Heart left ventricle (tissue), 16 donors: ENCODE measurements at places on chromosomes 1 and 21. TPM values are rescaled to one million over a fixed set of nuclear protein-coding genes. Genes with fewer than 3 reads are reported as not detected.

The PLPP3 gene
- 97.8 TPM for total RNA-seq

The ILDR2 gene
- total RNA-seq: 10.3 TPM

The LIN9 gene
- total RNA-seq: 14.7 TPM

The CHAF1B gene
- 0.40 TPM for total RNA-seq

The CELA3A gene
- total RNA-seq: 3.1 TPM

The ATP5PO gene
- 598 TPM for total RNA-seq

The OLFML2B gene
- 0.86 TPM for total RNA-seq

The SPATA21 gene
- total RNA-seq: not detected

The OR2G6 gene
- total RNA-seq: not detected

The CD247 gene
- total RNA-seq: 1.6 TPM

The TPTE gene
- total RNA-seq: not detected

The ID3 gene
- 84.4 TPM for total RNA-seq

The ACTN2 gene
- 2,848 TPM for total RNA-seq

The ZNF697 gene
- 9.4 TPM for total RNA-seq

The FCGR3B gene
- total RNA-seq: 1.5 TPM

DNA sequence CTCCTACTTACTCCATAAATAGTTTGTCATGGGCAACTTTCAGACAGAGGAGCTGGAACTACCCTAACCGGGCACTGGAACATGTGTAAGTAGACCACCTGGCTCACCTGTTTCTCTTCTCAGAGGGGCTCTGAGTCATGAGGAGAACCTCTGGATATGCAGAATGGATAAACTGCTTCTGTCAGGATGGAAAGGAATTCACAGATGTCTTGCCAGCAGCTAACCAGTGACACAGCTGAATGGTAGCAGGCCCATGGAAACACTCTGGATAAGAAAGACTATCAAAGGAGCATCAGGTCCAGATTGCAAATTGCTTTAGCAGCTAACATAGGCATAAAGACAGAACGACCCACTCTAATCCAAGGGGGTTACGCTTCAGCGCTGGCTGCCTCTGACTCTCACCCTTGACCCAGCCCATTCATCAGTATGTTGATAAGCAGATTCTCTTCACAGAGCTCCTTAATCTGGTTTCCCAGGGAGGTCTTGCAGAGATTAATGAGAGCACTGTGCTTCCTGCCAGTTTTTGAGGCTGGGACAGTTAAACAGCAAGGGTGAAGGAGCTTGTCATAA is 54.2 kb downstream of the HIVEP3 start:
- DNase-seq: no peak

- no peak for DNase-seq
These were observed 327.1 kb upstream of the FMN2 start for GRCh38 chr1:239764546-239764945.

DNA sequence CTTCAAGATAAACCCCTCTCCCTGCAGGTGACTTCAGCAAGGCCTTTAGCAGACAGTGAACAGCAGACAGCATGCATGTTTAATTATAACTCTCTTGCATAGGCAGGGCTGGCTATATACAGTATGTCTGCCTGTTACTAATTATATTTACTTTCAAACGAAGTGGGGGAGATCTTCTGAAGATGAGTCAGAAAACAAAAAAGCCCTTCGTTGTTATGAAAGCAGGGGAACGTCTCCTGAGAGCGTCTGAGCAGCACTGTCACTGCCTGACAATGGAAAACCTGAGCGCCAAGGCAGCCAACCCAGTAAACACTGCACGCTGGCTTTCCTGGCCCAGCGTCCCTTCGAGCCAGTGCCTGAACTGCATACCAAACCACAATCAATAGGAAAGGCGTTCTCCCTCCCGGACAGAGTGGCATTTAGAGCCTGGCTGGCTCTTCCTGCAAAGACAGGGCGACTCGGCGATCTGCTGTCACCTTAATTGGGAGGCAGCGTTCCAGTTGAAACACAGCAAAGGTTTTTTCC is 54.1 kb downstream of the TOMM20 start:
- DNase-seq: no peak

GRCh38 chr1:160544647-160545046 is 21.6 kb upstream of the SLAMF6 start:
- DNase-seq: no peak

GRCh38 chr21:30216041-30216723 is at the start of gene CLDN8:
Gene CLDN8 (minus strand): TSS chr21:30216097. CDS start chr21:30215925, 172 bp downstream.
- no peak for DNase-seq

DNA sequence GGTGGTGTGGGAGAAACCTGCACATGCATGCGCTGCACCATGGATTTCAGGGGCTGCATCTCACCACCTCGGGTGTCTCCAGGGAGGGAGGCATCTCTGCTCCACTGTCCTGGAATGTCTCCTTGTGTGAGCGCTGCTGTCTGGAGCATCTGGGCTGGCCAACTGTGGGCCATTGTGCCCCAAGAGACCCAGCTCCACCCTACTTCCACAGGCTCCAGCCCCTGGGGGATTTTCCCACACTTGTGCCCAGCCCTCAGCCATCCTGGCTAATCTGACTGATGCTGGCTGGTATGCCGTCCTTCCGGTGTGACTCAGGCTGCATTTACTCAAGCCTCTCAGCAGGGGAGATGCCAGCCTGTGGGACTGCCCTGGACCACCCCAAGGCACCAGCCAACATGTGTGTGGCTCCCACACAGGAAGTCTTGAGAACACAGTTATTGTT is 62.0 kb downstream of the TRIM11 start:
- DNase-seq: peak; percentile 29

DNA sequence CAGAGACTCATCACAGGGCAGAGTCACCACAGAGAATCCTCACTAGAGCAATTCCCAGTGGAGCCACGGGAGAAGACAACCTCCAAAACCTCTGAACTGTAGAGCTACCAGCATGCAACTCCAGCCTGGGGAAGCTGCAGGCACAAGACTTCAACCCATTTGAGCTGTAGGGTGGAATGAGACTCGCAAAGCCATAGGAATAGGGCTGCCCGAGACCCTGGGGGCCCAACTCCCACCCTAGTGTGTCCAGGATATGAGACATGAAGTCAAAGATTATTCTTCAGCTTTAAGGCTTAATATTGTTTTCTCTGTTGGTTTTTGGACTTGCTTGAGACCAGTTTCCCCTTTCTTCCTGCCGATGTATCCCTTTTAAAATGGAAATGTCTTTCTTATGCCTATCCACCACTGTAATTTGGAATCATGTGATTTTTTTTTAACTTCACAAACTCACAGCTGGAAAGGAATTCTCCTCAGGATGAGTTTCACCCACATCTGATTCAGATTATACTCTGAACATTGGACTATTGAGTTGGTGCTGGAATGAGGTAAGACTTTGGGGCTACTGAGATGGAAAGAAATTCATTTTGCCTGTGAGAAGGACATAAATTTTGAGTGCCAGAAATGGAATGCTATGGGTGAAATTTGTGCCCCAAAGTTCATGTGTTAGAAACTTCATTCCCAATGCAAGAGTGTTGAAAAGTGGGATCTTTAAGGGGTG is 59.6 kb upstream of the ST6GALNAC5 start:
- no peak for DNase-seq

DNA sequence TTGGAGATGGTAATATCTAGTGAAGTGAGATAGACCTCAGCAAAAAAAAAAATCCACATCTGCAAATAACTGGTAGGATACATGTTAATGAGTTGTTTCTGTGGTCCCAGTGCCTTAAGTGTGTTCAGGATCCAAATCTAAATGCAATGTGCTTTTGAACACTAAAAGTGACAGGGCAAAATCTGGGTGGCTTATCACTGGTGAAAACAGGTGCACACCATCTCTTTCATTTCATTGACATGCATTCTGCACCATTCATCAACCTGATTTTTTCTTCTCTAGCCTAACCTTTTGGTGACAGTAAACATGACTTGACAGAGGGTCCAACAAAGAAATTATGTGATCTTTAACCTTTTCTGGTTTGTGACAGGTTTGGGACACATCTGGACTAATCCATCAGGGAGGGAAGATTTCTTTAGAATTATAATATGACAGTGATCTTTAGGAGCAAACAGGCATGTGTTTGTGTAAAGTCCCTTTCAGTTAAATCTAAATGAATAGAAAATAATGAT is 201.6 kb upstream of the NEGR1 start:
- no peak for DNase-seq

- no peak for DNase-seq
These were observed 190.4 kb downstream of the NCAM2 start for GRCh38 chr21:21188513-21189195.

DNA sequence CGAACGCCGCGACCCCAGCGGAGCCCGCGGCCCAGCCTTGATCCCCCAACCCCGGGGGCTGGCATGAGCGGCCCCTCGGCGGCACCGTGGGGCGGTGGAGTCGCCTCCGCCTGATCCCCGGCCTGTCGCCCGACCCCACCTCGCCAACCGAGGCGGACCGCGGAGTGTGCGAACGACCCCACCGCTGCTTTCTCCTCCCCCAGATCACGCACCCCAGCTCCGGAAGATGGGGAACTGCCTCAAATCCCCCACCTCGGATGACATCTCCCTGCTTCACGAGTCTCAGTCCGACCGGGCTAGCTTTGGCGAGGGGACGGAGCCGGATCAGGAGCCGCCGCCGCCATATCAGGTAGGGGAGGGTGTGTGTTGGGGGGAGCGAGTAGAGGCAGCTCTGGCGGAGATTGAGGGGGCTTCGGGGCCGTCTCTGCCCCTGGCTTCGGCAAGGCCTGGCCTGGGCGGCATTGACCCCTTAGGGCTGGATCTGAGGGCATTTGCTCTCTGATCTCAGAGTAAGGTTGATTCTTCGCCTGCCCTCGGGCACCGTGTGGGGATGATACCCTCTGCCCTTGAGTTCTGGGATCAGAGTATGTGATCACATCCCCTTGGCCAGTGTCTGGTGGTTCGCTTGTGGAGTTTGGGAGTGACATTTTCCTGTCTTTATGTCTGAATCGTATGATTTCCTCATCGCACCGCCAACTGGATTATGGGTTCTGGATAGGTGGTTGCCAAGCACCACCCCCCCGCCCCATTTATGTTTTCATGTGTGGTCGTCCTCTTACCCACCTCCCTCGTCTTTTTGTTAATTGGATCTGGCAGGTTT is 668 bp downstream of the RNF11 start:
- peak; percentile 58 for DNase-seq

DNA sequence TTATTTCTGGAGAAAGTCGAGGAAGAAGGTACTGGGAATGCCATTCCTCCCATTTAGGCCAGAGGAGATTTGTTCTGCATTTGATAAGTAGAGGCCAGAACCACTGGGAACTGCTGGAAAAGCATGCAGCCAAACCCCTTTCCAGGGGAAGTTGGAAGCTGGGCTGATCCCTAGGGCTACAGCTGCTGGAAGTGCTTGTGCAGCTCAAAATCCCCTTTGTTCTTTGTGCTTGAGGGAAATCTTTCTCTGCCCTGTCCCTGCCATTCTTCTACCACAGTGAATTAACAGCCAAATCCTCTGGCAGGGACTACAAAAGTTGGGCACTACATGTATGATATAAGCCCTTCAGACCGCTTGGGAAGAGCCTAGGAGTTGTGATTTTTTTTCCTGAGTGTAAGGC is 734.1 kb downstream of the LRRIQ3 start:
- no peak for DNase-seq

DNA sequence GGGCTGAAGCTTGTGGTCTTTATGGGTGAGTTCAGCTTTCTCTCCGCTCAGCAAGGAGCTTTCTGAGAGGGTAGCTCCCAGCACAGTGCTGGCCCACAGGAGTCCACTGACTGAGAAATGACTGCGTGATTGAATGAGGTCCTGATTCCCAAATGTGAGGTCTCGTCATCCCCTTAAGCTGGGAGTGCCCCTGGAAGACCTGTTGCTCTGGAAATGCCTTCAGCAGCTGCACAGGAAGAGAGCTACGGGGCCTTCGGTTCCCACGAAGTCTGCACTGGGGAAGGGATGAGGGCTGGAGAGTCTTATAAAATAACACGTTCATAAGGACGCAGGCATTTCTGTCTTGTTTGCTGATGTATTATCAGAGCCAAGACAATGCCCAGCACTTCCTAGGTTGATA is 14.0 kb downstream of the TNNT2 start:
- DNase-seq: peak; percentile 5

DNA sequence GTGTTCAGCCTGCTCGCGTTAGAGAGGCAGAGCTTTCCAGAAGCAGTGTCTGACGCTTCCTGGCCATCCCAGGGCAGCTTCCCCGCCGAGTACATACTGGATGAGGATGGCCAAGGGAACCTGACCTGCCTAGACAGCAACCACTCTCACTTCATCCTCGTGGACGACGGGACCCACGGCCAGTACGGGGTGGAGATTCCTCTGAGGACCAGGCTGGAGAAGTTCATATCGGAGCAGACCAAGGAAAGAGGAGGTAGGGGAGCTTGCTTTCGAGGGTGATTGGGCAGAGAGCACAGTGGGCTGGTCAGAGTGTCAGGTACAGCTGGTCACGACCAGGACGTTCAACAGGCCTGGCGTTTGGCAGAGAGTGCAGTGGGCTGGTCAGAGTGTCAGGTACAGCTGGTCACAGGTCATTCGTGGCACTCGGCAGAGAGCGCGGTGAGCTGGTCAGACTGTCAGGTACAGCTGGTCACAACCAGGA is 22.4 kb downstream of the TRPM2 start:
- DNase-seq: no peak

DNA sequence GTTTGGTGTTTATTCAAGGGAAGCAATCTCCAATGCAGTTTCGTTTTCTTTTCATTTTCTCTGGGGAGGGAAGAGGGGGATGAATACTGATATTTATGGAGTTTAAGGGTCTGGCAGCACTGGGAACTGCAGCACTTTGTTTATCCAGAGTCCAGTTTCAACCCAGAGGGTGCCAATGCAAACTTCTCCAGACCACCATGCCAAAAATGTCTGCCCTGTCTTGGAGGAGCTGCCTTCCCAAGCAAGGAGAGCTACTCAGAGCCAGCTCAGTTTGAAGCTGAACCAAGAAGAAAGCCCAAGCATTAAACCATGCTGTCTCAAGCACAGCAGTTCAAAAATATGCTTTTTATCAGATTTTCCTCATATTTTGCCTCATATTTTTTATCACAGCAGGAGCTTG is 589.7 kb downstream of the LMO4 start:
- DNase-seq: no peak

GRCh38 chr1:72037745-72038343 is 244.5 kb downstream of the NEGR1 start:
- DNase-seq: peak; percentile 10

GRCh38 chr1:57089855-57090254 is 124.0 kb upstream of the C8B start:
- DNase-seq: no peak

- no peak for DNase-seq
These were observed 6.0 kb upstream of the AGO1 start for GRCh38 chr1:35876988-35877387.

DNA sequence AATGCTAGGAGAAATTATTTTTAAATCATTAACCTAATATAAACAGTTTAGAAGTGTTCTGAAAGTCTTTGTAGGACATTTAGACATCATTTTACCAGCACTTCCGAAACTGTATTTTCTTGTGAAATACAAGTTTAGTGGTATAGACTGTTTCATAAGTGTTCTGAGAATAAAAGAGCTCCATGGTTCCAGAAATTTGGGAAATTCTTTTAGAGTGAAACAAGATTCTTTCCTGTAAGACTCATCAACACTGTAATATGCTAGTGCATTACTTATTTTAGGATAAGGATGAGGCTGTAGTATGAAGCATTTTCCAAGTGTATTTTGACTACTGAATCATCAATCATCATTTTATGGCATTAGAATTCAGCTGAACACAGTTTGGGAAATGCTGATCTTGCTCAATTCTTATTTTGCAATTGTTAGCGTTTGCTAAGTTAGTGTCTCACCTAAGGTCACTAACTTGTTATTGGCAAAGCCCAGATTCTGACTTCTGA is 73.4 kb downstream of the CEP350 start:
- DNase-seq: no peak

- no peak for DNase-seq
These were observed 145.4 kb downstream of the GALNT2 start for GRCh38 chr1:230212405-230212936.

- no peak for DNase-seq
These were observed 73.5 kb upstream of the PDC start for GRCh38 chr1:186534401-186534800.
